Effector memory CD8-positive, alpha-beta T cell (primary cell): ENCODE measurements at places on chromosomes 6 and 20.

DNA sequence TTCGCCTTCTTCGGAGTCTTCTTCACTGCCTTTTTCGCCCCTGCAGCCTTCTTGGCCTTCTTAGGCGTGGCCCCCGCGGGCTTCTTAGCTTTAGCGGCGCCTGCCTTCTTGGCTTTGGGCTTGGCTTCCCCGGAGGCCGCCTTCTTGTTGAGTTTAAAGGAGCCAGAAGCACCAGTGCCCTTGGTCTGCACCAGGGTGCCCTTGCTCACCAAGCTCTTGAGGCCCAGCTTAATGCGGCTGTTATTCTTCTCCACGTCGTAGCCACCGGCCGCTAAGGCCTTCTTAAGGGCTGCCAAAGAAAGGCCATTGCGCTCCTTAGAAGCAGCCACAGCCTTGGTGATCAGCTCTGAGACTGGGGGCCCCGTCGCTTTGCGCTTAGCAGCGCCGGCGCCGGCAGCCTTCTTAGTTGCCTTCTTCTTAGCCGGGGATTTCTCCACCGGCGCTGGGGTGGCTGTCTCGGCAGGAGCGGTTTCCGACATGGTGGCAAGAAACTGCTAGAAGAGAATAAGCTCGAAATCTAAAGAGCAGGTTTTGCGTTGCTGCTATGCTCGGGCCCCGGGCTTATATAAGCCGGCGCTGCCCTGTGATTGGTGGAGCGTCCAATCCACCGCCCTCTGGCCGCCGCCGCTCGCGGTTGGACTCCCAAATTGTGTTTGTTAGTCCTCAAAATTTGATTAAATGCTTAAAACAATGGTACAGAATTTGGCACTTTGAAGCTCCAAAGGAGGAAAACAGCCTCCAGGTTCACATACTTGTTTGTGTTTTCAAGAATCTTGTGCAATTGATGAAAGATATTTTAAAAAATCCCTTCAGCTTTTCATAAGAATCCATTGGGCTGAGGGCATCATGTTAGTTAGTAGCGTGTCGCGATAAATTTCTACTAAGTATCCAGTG, 44.9 kb downstream of the OR2B2 start:
- peaks cover 61% of the 10 kb centered on the region for H3K36me3 ChIP-seq
- H3K27me3 ChIP-seq: no peaks in the 10 kb centered on the region

GRCh38 chr6:17998003-17998402, 10.6 kb upstream of the KIF13A start:
- DNase-seq: no peak
- no peak overlapping the region for H3K4me3 ChIP-seq
- peaks cover 36% of the 10 kb centered on the region for H3K27me3 ChIP-seq
- H3K36me3 ChIP-seq: no peaks in the 10 kb centered on the region
- H3K27ac ChIP-seq: no peak overlapping the region
- H3K4me1 ChIP-seq: no peaks in the 10 kb centered on the region

- no peaks in the 10 kb centered on the region for H3K4me1 ChIP-seq
- H3K27me3 ChIP-seq: peaks cover 57% of the 10 kb centered on the region
- H3K4me3 ChIP-seq: no peak overlapping the region
- no peak for DNase-seq
- H3K36me3 ChIP-seq: no peaks in the 10 kb centered on the region
- H3K27ac ChIP-seq: no peak overlapping the region
Measured at GRCh38 chr6:17006543-17006942, 95.3 kb upstream of the STMND1 start.

DNA sequence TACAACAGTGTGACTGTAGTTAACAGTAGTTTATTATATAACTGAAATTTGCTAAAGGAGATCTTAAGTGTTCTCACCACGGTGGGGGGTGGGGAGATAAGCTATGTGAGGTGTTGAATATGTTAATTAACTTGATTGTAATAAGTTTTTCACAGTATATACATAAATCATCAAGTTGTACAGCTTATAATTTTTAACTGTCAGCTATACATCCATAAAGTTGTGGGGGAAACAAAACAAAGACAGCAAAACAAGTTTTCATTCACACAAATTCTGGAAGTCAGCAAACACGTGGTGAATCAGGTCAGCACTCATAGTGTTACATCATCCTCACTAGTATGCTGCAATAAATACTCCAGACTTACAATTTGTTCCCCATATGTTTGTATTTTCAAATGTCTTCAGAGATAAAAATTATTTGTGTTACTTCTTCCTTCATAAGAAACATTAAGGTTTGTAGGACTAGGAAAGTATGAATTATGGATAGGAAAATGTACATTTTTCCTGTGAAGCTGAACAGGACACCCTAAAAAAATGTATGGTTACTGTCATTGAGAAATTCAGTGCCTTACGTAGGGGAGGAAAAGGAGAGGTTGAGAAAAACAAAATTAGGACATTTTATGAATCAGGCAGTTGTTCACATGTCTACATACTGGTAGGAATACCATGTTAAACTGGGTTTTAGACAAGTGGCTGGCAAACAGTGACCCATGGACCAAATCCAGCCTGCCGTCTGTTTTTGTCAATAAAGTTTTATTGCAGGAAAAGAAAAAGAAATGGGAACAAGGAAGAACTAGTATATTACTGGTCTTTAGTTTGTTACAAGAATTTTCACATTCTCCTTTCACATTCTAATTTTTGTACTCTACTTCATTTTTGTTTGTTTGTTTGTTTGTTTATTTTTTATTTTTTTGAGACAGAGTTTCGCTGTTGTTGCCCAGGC, 6.0 kb downstream of the SUMO4 start:
- H3K36me3 ChIP-seq: peaks cover 40% of the 10 kb centered on the region
- no peak for DNase-seq
- peaks cover 4% of the 10 kb centered on the region for H3K4me1 ChIP-seq
- H3K27me3 ChIP-seq: no peaks in the 10 kb centered on the region
- H3K4me3 ChIP-seq: no peak overlapping the region
- peak overlapping the region; percentile 32 for H3K27ac ChIP-seq

DNA sequence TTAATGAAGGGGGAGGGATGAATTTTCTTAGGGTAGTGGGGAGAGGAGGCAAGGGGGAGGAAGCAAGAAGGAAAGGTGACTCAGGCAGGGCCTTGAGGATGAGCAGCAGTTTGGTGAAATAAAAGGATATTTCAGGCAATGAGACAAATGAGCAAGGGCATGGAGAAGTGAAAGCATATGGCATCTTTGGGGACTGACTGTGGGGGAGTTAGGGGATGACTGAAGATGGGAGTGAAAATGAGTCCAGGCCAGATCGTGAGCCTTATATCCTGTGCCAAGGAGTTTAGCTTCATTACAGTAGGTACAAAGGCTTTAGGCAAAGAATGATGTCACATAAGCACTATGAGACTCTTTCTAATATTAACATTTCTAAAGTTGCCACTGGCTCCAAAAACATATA, 51.9 kb downstream of the ILRUN start:
- DNase-seq: no peak
- no peak overlapping the region for H3K4me3 ChIP-seq
- H3K27me3 ChIP-seq: no peaks in the 10 kb centered on the region
- H3K4me1 ChIP-seq: peaks cover 44% of the 10 kb centered on the region
- H3K36me3 ChIP-seq: peaks cover 11% of the 10 kb centered on the region

DNA sequence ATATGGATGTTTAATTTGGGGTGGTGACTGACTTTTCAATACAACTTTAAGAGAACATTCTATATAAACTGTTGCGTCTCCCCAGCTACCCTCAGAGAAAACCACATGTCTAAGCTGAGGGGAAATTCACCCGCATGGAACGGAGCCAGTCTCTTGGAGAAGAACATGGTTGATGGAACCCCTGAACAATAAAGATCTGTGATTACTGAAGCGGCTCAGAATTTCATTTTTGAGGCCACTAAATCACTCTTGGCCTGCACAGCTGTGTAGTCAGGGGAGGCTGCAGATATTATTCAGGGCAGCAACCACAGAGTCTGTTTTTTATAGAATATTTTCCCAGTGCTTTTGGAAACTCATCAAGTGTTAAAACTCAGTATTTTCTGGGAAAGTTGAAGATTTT, 73.8 kb downstream of the EYA4 start:
- no peaks in the 10 kb centered on the region for H3K27me3 ChIP-seq
- H3K4me3 ChIP-seq: no peak overlapping the region
- peaks cover 2% of the 10 kb centered on the region for H3K36me3 ChIP-seq
- no peaks in the 10 kb centered on the region for H3K4me1 ChIP-seq
- no peak overlapping the region for H3K27ac ChIP-seq

GRCh38 chr20:8155812-8156211, 23.7 kb downstream of the PLCB1 start:
- H3K4me1 ChIP-seq: peaks cover 58% of the 10 kb centered on the region
- H3K27me3 ChIP-seq: no peaks in the 10 kb centered on the region
- peak overlapping the region; percentile 87 for H3K27ac ChIP-seq
- peaks cover 3% of the 10 kb centered on the region for H3K36me3 ChIP-seq
- DNase-seq: no peak

- H3K4me1 ChIP-seq: peaks cover 22% of the 10 kb centered on the region
- peaks cover 27% of the 10 kb centered on the region for H3K36me3 ChIP-seq
- peak overlapping the region; percentile 79 for H3K4me3 ChIP-seq
- H3K27me3 ChIP-seq: no peaks in the 10 kb centered on the region
- peak; percentile 15 for DNase-seq
Measured at GRCh38 chr20:58649288-58650180, 1.5 kb upstream of the STX16 start.

GRCh38 chr20:29408034-29408695, 1849.3 kb upstream of the DEFB115 start:
- H3K36me3 ChIP-seq: no peaks in the 10 kb centered on the region
- no peaks in the 10 kb centered on the region for H3K4me1 ChIP-seq
- no peak overlapping the region for H3K4me3 ChIP-seq
- DNase-seq: no peak
- no peaks in the 10 kb centered on the region for H3K27me3 ChIP-seq
- no peak overlapping the region for H3K27ac ChIP-seq

DNA sequence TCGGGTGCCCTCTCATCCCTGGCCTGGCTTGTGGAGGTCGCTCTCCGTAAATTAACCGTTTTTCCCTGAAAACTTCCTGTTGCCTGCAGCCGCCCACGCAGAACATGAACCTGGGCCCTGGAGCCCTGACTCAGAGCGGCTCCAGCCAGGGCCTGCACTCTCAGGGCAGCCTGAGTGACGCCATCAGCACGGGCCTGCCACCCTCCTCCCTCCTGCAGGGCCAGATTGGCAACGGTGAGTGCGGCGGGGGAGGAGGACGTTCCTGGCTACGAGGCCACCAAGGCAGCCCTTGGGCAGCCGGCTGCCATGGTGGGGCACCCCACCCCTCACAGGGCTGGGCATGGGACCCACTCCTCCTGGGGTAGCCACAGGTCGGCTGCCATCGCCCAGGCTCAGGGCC, 17.8 kb downstream of the SS18L1 start:
- peaks cover 5% of the 10 kb centered on the region for H3K4me1 ChIP-seq
- H3K4me3 ChIP-seq: no peak overlapping the region
- peaks cover 52% of the 10 kb centered on the region for H3K36me3 ChIP-seq

DNA sequence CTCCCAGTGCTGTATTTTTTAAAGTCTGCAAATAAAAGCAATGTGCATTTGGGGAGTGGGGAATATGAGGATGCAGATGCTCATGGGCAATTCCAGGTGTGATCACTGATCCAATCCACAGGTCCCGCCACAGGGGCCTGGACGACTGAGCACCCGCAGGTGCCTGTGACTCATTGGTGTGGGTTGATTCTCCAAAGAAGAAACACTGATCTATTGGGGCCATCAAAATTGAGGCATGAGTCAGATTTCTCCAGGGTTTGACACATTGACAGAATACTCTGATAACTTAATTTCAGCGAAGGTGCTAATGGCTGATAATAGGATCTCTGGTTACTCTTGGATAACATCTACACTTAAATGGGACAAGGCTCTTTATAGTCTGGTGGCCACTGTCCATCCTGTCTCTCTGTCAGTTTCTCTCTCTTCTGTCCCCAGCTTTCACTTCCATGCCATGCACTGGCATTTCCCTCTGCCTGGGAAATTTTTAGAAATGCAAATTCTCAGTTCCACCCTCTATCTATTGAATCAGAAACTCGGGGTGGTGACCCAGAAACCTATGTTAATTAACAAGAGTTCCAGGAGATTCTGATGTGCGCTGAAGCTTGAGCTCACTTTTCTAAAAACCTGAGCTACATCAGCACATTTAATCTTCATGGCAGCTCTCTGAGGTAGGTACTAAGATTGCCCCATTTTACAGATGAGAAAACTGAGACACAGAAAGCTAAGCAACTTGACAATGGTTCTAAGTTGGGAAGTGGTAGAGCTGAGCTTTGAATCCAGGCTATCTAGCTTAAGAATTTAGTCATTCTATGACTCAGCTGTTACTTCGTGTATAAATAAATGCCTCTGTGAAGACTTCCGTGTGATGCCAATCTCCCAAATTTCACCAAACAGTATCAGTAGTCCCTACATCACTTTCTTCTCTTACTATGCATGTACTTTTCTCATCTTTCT, 10.2 kb upstream of the RCAN2 start:
- no peak overlapping the region for H3K27ac ChIP-seq
- H3K4me1 ChIP-seq: no peaks in the 10 kb centered on the region
- H3K27me3 ChIP-seq: peaks cover 42% of the 10 kb centered on the region
- H3K36me3 ChIP-seq: no peaks in the 10 kb centered on the region
- no peak overlapping the region for H3K4me3 ChIP-seq
- DNase-seq: no peak

GRCh38 chr6:130647246-130647645, 180.0 kb upstream of the SMLR1 start:
- no peaks in the 10 kb centered on the region for H3K36me3 ChIP-seq
- peaks cover 4% of the 10 kb centered on the region for H3K4me1 ChIP-seq
- H3K27ac ChIP-seq: no peak overlapping the region
- H3K27me3 ChIP-seq: no peaks in the 10 kb centered on the region
- no peak overlapping the region for H3K4me3 ChIP-seq

DNA sequence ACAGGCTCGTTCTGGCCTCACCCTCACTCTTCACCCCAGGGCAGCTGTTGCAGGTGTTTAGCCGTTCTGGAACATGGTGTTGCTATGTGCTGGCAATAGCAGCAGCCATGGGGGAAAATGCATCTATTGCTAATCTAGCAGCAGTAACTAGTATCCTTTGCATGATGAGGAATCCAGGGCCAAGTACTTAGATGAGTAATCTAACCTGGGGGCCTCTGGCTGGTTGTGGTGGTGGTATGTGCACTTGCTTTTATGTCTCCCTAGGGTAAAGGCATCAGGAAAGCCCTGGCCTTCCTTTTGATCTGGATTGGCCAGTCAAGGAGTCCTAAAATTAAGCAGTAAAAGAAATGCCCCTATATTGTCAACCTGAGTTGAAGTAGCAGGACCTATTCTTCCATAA, 594.5 kb upstream of the MAP3K7 start:
- H3K4me1 ChIP-seq: no peaks in the 10 kb centered on the region
- H3K4me3 ChIP-seq: no peak overlapping the region
- no peaks in the 10 kb centered on the region for H3K27me3 ChIP-seq
- H3K36me3 ChIP-seq: no peaks in the 10 kb centered on the region
- H3K27ac ChIP-seq: no peak overlapping the region
- no peak for DNase-seq

DNA sequence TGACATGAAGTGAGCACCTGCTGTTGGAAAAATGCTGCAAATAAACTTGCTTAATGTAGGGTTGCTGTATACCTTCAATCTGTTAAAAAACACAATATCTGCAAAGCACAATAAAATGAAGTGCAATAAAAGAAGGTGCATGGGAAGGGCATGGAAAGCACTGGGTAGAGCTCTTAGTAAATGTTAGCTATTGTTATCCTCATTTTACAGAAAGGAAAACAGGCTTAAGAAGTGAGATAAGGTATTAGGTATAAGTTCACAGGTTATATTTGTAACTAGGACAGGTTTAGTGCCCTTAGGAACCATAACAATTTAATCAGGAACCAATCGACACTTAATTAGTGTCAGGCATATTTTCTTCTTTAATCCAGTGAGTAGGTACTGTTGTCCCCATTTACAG, 36.7 kb downstream of the SLC22A2 start:
- no peaks in the 10 kb centered on the region for H3K36me3 ChIP-seq
- peaks cover 24% of the 10 kb centered on the region for H3K27me3 ChIP-seq
- no peak overlapping the region for H3K27ac ChIP-seq

GRCh38 chr20:37407573-37408002, 61.6 kb downstream of the SRC start:
- peak overlapping the region; percentile 40 for H3K4me3 ChIP-seq
- H3K4me1 ChIP-seq: peaks cover 20% of the 10 kb centered on the region
- no peak for DNase-seq
- no peaks in the 10 kb centered on the region for H3K36me3 ChIP-seq
- H3K27me3 ChIP-seq: peaks cover 63% of the 10 kb centered on the region
